CD4-positive, alpha-beta memory T cell (primary cell): ENCODE measurements at places on chromosomes 13 and 19. TPM values are rescaled to one million over a fixed set of nuclear protein-coding genes. Genes with fewer than 3 reads are reported as not detected.

DNA sequence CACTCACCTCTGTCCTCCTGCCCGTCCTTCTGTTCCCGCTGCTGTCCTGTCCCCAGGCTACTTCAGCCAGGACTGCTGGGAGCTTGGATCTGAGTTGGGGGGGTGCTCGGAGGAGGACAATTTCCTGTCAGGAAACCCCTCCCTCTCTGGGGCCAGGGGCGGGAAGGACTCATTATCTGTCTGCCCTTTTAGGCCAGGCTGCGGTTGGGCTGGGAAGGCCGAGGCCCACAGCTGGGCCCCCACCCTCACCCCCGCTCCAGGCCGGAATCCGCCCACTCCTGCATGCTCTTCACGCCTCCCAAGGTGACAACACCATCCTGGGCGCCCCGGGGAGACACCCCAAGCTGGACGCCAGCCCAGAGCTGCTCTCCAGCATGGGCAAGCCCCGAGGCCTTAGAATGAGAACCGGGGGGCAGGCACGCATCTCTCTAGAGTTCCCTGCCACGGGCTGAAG lies at the start of gene EXOC3L2:
Gene EXOC3L2 (minus strand): TSS at position 74 of the 454 bp plus-strand sequence. CDS start 6,362 bp downstream, outside the sequence.
- H3K36me3 ChIP-seq, result no peaks in the 10 kb centered on the region
- H3K27ac ChIP-seq, result no peak within 1 kb of the TSS
- H3K4me1 ChIP-seq, result peaks cover 12% of the 10 kb centered on the region
- H3K4me3 ChIP-seq, result no peak within 1 kb of the TSS
- no peaks in the 10 kb centered on the region for H3K27me3 ChIP-seq

- no peak overlapping the region for H3K27ac ChIP-seq
- no peak for DNase-seq
- no peaks in the 10 kb centered on the region for H3K27me3 ChIP-seq
- peaks cover 10% of the 10 kb centered on the region for H3K4me1 ChIP-seq
Measured at GRCh38 chr13:40064154-40065097, 409.0 kb downstream of the COG6 start.

GRCh38 chr13:43694146-43694664 lies 92.6 kb downstream of the ENOX1 start:
- H3K36me3 ChIP-seq, result no peaks in the 10 kb centered on the region
- DNase-seq, result no peak
- H3K4me3 ChIP-seq, result no peak overlapping the region
- H3K27me3 ChIP-seq, result no peaks in the 10 kb centered on the region
- no peak overlapping the region for H3K27ac ChIP-seq
- no peaks in the 10 kb centered on the region for H3K4me1 ChIP-seq

DNA sequence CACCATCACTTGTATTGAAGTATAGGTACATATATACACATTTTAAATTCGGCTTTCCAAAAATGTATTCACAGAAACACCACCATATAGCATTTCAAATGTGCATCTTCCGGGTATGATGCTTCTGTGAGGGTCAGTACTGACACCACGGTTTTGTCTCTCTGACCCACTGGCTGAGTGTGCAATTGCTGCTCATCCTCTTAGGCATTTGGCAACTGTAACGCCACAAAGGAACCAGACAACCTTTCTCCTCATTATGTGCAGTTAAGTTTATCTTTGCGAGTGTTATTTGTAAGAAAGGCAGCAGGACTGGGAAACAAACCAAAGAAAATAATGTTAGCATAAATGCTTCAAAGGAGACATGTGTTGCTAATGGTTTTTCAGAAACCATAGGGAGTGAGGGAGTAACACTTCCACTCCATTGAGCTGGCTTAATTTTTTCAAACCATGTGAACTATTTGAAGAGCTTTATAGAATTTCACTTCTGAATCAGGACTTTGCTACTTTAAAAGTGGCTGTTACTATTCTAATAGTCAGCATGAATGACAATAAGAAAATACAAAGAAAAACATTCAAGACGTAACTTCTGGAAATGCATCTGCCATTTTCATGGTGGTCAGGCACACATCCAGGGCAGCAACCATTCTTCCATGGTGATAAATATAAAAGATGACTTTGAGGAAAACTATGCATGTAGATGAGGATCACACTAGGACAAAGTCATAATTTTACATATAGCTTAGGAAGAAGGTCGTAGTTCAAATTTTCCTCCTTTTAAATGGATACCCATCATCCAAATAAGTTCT lies 423.3 kb downstream of the MZT1 start:
- DNase-seq, result no peak
- no peaks in the 10 kb centered on the region for H3K36me3 ChIP-seq
- H3K27ac ChIP-seq, result no peak overlapping the region
- H3K4me3 ChIP-seq, result no peak overlapping the region
- H3K27me3 ChIP-seq, result no peaks in the 10 kb centered on the region
- H3K4me1 ChIP-seq, result no peaks in the 10 kb centered on the region

- no peaks in the 10 kb centered on the region for H3K36me3 ChIP-seq
- no peak for DNase-seq
- no peak overlapping the region for H3K4me3 ChIP-seq
- no peak overlapping the region for H3K27ac ChIP-seq
- peaks cover 5% of the 10 kb centered on the region for H3K4me1 ChIP-seq
Measured at GRCh38 chr13:31824705-31825517, 85.6 kb downstream of the RXFP2 start.

DNA sequence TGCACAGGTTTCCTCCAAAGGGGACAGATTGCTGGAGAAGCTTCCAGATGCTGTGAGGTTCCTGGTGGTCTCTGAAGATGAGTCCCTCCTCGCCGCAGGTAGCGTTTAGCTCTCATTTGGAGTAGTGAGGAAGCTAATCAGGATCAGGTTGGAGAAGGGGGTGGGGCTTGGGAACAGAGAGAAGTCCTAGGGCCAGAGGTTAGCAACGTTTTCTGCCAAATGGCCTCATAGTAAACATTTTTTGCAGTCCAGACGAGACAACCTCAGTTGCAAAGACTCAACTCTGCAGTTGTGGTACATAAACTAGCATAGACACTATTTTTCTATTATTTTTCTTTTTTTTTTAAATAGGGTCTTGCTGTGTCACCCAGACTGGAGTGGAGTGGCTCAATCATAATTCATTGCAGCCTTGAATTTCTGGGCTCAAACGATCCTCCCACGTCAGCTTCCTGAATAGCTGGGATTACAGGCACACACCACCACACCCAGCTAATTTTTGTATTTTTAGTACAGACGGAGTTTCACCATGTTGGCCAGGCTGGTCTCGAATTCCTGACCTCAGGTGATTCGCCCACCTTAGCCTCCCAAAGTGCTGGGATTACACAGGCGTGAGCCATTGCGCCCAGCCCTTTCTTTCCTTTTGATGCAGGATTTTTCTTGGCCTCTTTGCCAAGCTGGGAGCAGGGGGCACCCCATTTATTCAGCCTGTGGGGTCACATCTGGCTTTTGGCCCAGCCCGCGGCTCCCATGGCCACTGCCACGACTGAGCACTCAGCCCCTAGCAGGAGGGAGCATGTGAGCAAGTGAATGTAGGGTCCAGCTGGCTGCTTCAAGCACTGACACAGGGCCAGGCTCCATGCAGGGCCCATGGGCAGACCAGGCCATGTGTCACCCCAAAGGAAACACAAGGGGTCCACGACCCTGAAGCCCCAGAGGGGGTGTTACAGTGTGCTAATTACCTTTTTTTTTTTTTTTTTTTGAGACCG lies 34.4 kb upstream of the SIN3B start:
- no peaks in the 10 kb centered on the region for H3K36me3 ChIP-seq
- no peaks in the 10 kb centered on the region for H3K27me3 ChIP-seq
- H3K4me1 ChIP-seq, result no peaks in the 10 kb centered on the region
- H3K4me3 ChIP-seq, result no peak overlapping the region

GRCh38 chr13:91203430-91203829 lies 144.1 kb upstream of the MIR17HG start:
- H3K27me3 ChIP-seq, result no peaks in the 10 kb centered on the region
- H3K27ac ChIP-seq, result no peak overlapping the region
- H3K36me3 ChIP-seq, result no peaks in the 10 kb centered on the region
- no peak for DNase-seq

SSC5D gene
- total RNA-seq, result 0.36 TPM

- no peaks in the 10 kb centered on the region for H3K36me3 ChIP-seq
- H3K4me1 ChIP-seq, result peaks cover 19% of the 10 kb centered on the region
- no peak overlapping the region for H3K4me3 ChIP-seq
- no peak for DNase-seq
- no peaks in the 10 kb centered on the region for H3K27me3 ChIP-seq
- H3K27ac ChIP-seq, result no peak overlapping the region
Measured at GRCh38 chr19:37074819-37075362, 3.3 kb upstream of the ZNF420 start.

SRRM5 gene
- 0.83 TPM for total RNA-seq
